ENCODE measurements at places on chromosomes 7 and 10.

GRCh38 chr7:140478246-140479061 is 851 bp downstream of the MKRN1 start:
- DNase-seq = peak; percentile 70

DNA sequence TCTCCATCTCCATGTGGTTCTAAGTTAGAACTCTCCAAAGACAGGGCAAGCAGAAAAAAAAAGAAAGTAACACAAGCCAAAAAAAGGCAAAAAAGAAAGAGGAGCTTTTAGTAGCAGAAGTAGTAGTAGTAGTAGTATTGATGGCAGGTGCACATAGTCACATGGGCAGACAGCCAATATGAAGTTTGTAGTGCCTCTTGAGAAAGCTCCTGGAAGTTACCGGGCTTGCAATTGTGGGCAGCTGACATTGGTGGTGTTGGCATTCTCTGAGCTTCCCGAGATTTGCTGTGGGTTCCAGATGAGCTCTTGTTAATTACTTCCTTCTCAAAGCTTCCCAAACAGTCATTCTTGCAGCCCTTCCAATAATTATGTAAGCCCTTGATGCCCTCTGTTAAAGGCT is 1128.5 kb downstream of the TYW1 start:
- no peak for DNase-seq

GRCh38 chr7:27251652-27252590 is 9.3 kb downstream of the EVX1 start:
- DNase-seq = peak; percentile 60

GRCh38 chr7:1698951-1699350 is 28.9 kb downstream of the ELFN1 start:
- no peak for DNase-seq

DNA sequence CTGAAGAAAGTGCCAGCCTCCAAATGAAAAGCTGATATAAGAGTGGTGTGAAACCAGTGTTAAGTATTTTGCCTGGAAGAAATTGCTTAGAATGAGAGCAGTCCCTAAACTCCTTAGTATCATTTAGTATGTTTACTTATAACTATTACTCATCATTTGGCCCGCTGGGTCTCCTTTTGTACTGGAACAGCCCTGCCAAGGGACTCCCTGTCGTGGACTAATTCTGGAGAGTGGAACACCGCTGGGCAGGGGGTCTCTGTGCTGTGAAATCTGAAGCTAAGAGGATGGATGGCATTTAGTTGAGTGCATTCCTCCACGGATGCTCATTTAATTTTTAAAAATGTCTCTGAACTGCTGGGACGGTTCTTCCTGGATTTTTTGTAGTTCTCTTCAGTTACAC is 889.9 kb upstream of the C7orf33 start:
- no peak for DNase-seq

- DNase-seq = no peak
Observed at GRCh38 chr7:23700046-23700445, 10.0 kb upstream of the STK31 start.

DNA sequence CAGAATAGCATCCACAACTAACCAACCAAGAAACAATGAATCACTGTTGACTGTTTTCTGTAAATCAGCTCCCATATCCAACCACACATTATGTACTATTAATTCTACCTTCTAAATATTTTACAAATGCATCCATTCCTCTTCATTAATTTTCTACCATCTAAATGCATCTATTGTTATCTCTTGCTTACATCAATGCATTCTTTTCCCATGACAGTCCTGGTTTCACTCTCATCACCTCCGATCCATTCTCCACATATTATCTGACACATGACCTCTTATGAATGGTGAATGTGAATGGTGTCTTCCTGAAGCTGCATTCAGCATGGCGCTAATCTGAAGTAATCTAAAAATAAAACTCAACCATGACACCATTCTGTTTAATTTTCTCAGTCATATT is 153.8 kb upstream of the CALCR start:
- no peak for DNase-seq

DNA sequence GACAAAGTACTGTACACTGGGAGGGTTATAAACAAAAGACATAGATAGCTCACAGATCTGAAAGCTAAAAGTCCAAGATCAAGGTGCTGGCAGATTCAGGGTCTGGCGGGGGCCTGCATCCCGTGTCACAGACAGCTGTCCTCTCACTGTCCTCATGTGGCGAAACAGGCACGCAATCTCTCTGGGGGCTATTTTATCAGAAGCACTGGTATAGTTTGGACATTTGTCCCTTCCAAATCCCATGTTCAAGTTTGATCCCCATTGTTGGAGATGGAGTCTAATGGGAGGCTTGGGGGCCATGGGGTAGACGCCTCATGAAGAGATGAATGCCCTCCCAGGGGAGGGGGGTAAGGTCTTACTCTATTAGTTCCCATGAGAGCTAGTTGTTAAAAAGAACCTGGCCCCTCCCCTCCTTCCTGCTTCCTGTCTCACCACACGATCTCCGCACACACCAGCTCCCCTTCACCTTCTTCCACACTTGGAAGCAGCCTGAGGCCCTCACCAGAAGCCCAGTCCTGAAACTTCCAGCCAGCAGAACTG is 72.5 kb upstream of the UCN3 start:
- no peak for DNase-seq

DNA sequence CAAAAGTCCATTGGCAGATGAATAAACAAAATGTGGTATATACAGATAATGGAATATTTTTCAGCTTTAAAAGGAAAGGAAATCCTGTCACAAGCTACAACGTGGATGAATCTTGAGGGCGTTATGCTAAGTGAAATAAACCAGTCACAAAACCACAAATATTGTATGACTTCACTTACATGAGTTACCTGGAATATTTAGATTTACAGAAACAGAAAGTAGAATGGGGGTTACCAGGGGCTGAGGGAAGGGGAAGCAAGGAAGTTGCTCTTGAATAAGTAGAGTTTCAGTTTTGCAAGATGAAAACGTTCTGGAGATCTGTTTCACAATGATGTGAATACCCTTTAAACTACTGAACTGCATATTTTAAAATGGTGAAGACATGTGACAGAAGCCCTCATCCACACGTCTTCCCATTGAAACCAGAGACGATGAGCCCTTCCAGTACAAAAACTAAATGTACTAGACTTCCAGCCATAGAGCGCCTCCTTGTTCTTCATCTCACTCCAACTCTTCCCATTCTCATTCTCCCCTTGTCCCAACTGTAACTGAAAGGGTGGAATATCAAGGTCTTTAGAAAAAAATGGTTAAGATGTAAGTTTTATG is 62.4 kb downstream of the MICU1 start:
- no peak for DNase-seq

DNA sequence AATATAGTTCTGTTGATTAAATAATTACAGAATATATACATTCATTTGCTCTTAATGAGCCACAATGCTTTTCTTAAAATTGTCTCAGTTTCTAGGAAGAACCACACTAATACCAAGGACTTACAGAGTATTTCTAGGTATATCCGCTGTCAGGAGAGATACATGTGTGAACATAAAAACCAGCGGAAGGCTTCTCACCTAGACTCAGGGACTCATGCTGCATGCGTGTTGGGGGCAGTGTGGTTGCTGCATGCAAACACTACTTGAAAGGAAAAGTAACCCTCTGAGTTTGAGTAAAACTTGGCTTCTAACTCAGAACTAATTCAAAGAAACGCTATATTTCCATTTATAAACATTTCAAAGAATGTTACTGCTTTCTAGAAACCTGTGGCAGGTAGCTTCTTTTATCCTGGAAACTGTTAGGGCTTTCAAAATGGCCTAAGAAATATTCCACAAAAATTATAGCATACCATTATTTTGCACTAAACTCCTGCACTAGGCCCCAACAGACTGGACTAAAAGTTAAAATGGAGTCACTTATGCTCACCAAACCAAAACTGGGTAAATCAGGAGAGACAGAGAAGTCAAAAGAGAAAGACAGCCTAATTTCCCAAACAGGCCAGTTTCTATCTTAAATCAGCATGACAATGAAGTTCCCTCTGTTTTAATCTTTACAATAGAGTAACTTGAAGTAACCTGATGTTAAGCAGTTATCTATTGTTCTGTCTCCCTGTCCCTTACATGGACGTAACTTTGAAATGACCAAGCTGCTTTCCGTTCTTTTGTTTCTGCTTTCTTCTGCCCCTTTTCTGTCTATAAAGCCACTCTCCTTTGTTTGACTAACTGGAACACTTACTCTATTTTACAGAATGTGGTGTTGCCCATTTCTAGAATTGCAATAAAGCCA is 95.2 kb upstream of the FAM133B start:
- no peak for DNase-seq

DNA sequence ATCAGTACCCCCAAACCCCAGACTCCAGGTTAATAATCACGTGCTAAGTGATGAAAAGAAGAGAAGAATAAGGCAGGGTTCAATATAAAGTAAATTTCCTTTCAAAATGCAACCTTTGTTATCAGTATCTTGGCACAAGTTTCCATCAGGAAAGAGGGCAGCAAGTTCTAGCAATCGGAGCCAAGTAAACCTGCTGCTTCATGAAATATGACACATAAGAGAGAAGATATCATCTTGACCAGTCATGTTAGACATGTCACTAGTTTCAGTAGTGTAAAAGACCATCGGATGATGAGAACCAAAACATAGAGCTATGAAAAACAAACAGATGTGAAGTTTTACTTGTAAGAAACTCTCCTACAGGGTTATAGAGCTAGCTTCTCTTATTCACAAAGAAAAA is 44.0 kb downstream of the AASS start:
- no peak for DNase-seq

DNA sequence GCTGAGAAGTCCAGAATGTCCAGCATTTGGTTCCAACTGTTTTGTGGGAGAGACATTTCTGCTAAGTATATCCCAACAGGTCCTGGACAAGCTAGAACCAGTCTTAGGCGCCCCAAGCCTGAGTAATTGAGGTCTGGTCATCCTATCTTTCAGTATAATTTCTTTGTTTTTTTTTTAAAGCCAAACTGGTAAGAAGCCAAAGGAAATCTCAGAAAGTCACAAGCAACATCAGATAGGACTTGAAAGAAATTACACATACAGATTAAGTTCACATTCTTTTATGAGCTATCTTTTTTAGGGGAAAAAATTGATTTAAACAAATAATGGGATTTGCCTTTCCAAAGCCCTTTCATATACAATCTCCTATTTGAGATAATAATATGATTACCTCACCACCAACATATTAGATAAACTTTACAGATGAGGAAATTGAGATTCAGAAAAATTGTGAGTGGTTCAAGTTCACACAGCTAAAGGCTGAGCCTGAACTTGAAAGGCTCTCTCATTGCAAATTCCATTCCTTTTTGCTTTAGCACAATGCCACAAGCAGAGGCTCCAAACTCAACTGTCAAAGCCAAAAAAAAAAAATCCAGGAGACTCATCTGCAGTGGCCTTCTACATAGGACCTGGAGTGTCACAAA is 15.0 kb downstream of the PDLIM1 start:
- DNase-seq = no peak

DNA sequence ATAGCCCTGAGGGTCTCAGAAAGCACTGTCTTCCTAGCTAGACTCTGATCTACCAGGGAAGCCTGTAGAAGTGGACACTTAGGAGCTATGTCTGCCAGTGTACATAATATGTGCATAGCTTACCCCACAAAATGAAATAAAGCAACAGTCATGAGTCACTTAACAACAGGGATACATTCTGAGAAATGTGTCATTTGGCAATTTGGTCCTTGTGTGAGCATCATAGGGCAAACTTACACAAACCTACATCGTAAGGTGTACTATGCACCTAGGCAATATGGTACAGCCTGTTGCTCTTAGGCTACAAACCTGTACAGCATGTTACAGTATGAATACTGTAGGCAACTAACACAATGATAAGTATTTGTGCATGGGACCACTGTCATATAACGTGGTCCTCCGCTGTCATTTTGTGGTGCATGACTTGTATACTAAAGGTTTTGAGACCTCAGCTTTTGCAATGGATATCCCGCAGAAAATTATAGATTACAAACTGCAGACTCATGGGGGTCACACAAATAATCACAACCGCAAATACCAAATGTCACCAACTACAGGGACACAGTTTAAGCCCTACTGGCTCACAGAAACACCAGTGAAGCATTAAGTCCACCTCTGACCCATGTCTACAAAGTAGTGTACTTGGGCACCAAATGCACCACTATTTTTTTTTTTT is 1.7 kb downstream of the URGCP start:
- no peak for DNase-seq

- no peak for DNase-seq
Observed at GRCh38 chr10:104502907-104503306, 138.2 kb upstream of the SORCS3 start.

DNA sequence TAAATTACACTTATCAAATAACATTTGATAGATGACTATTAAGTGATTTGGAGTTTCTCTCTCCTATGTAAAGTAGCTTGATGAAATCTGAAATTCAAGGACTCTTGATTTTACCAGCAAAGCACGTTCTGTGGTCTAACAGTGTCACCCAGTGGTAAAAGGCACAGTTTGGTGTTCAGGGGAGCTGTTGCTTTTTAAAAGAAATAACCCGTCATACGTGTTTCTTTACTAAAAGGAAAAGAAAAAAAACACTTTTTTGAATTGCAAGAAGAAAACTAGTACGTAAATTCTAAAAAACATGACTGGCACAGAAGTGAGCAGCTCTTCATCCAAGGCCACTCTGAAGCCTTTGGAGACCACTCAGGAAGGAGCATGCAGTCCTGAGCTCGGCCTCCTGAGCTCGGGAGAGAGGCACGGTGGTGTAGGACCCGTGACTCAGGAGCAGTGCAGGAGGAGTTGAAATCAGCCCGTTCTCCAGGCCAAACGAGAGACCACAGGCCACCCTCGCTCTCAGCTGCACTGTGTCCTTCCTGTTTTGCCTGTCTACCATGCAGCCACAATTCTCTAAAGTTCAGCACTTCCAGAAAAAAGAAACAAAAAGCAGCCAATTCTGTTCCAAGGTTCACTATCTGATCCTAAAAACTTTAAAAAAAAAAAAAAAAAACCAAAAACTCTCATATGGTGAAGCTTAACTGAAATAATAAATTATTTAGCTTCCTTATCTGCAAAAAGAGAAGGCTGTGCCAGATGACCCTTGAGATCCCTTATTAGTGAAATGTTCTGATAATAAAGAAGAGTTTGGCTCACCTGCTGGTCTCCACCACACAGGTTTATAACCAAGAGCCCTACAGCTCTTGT is 212.6 kb upstream of the FRMD4A start:
- DNase-seq = no peak

GRCh38 chr7:132713893-132714292 is 137.6 kb upstream of the PLXNA4 start:
- DNase-seq = no peak

DNA sequence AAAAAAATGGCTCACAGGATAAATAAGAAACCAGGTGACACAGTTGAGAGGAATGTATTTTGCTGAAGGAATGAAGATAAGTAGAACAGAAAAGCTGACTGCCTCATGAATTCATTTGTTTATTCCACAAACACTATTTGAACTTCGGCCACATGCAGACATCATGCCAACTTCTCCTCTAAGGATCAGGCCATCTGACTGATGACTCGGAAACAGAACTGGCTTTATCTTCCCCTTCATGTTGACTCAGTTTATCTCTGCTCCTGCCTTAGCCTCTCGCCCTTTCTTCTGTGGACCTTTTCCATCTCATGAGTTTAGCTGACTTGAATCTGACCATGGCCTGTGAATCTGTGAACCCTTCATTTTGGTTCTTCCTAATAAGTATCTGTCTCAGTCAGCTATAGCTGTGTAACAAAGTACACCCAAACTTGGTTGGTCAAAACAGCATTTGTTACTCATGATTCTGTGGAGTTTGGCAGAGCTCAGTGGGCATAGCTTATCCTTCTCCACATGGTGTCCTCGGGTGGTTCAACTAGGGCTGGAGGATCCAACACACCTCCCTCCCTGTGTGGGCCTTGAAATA is 44.0 kb upstream of the GRID1 start:
- no peak for DNase-seq
